SK-N-DZ (cell line): ENCODE measurements at places on chromosomes 13 and 19.
A peak's percentile ranks its signal among the peaks of the same experiment; 100 is the strongest.

DNA sequence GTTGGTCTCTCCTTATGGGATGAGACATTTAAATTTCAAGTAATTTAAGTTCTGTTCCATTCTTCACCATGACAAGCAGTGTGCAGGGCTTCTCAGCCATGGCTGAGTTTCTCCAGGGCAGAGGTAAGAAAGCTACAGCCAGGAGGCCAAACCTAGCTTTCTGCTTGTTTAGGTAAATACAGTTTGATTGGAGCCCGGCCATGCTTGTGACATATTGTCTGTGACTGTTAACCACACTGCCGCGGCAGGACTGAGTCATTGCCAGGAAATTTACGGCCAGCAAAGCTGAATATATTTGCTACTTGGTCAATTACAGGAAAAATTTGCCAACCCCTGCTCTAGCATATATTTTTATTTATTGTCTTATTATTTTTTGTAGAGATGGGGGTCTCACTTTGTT is 10.7 kb downstream of the NLRP8 start:
- DNase-seq, result no peak

DNA sequence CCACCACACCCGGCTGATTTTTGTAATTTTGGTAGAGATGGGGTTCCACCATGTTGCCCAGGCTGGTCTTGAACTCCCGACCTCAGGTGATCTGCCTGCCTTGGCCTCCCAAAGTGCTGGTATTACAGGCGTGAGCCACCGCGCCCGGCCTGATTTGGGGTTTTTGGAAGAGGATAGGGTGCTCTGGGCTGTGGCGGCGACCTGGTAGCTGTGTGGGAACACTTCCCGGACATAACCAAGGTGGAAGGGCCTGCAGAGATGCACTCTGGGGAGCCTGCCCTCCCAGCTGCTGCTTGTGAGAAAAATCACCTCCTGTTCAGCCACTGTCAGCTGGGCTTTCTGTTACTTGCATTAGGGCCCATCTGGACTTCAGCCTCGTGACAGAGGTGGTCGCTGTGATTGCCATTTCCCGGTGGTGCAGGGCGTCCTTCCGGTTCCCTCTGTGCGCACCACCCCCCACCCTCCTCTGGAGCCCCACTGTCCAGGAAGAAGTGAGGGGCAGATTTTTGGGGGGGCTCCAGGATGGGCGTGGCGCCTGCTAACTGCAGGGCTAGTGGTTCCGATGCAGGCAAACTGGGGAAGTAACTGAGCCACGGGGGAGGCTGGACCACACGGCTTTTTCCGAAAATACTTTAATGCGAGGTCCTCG is 7.5 kb downstream of the IL4I1 start:
- DNase-seq, result no peak

DNA sequence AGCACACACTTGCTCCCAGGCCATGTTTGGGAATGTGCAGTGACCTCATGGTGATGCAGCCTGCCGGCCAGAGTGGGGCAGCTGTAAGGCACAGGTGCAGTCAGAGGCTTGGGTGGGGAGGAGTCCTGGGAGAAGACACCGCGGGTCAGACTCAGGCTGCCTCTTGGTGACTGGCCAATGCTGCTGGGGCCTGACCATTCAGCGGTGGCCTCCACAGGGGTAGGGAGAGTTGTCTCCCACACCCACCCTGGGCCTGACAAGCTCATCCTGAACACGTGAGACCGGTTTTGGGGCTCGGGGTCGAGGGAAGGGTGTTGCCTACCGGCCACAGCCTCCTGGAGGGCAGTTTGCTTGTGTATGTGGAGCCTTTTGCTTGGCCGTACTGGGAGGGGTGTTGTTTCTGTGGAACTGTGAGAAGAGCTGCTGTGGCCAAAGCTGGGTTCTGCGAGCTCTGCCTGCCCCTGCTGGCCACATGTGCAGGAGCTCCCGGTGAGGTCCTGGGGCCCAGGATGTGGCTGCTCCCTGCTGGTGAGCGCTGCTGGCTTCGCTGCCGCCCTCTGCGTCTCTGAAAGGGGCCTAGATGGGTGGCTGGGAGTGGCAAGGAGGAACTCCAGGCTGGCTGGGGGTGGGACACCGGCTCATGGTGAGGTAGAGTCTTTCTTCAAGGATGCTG is 22.1 kb downstream of the UPF1 start:
- DNase-seq, result no peak

- no peak for DNase-seq
These were observed 4.9 kb upstream of the PDE4C start for GRCh38 chr19:18230941-18231734.

GRCh38 chr13:67943116-67943515 is 713.0 kb upstream of the PCDH9 start:
- no peak for DNase-seq

- DNase-seq, result no peak
These were observed 2.9 kb downstream of the KLF2 start for GRCh38 chr19:16327501-16327900.

DNA sequence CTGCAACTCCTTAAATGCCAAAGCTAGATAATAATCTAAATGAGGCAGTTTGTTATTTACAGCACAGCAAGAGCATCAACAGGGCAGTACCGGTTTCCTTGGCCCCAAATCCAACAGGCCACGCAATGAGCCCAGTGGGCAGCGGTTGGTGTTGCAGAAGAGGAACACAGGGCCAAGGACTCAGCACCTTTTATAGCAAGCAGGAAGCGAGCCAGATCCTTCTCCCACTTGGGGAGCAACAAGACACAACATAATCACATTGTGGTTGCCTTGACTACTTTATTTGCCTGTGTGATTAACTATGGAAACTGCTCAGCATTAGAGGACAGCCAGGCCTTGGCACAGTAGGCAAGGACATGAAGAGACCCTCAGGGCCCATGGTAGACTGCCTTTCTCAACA is 67.1 kb upstream of the HTR2A start:
- no peak for DNase-seq

DNA sequence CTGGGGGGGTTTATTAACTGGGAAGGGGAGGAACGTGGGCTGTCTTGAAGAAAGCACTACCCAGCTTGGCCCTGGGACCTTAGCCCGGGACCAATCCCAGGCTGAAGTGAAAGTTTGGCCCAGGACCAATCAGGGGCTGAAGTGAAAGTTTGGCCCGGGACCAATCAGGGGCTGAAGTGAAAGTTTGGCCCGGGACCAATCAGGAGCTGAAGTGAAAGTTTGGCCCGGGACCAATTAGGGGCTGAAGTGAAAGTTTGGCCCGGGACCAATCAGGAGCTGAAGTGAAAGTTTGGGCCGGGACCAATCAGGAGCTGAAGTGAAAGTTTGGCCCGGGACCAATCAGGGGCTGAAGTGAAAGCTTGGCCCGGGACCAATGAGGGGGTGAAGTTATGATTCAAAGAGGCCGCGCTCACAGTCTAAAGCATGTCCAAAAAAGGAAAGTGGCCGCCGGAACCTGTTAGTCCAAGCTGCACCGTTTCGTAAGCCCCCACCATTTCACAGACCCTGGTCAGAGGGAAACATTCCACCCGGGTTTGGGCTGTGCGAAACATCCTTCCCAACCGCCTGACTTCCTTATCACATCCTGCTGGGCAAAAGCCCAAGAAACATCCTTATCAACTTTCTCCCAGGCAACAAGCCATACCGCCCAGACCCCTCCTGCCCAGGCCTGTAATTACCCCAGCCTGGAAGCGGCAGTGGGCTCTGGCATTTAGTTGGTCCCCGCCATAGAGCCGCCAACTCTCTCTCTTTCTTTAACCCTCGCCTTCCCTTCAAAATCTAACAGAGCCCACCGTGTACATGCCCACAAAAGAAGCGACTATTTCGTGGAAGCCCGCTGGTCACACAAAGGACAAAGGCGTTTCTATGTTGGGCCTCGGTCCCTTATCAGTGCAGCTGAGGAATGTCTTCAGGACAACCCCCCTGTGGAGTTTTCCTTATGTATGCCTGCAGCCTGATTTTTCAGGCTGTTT is 1.1 kb downstream of the ZNF850 start:
- DNase-seq, result peak; percentile 73

GRCh38 chr13:50389726-50390125 is 374.5 kb downstream of the KCNRG start:
- DNase-seq, result no peak

GRCh38 chr19:15109768-15110417 is 2.7 kb downstream of the SYDE1 start:
- no peak for DNase-seq

- DNase-seq, result no peak
These were observed 19.2 kb downstream of the SIGLEC8 start for GRCh38 chr19:51439021-51439465.

- no peak for DNase-seq
These were observed 194.3 kb upstream of the SOX1 start for GRCh38 chr13:111872475-111873150.

DNA sequence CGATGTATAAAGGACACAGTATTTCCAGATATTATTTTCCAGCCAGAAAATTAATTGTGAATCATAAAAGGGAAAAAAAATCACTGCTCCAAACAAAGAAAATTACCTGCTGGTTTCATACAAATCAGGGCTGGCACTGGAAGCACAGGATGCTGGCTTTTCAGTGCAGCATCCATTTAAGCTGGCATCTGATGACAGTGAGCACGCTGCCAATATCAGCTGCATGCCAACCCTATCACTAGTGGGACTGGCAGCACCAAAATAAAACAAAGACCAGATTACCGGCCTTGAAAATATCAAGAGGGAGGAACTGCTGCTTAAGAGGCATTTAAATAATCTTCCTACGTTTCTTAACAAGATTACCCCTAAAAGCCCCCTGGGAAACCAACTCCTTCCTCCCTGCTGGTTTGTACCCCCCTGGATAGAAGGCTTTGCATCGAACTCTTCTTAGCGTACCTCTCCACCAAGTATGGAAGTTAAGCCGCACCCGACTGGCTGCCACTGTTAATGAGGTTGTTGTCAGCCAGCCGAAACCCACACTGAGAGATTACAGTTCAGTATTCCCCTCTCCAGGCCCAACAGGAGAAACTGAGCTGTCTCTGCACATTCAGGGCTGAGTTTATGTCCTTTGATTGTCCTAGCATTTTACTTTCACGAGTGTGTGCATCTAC is 257.8 kb downstream of the EFNB2 start:
- no peak for DNase-seq

DNA sequence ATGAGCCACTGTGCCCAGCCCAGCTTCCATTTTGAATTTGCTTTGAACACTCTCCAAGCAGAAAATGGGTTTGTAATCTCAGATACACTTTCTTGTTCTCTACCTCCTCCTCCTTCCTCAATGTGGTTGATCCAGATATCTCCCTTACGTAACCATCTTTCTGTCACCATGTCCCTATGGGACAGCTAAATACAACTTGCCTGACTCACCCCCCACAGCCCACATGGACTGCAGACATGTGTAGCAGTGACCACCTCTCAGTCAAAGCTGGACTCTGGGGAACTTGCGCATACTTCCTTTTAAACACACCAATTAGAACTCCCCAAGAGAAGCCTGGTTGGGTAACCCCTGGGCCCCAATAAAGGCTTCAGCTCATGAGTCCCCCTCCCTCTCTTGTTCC is 10.8 kb upstream of the ZNF799 start:
- no peak for DNase-seq

GRCh38 chr13:95494082-95494681 is 58.3 kb upstream of the CLDN10 start:
- peak; percentile 65 for DNase-seq

- no peak for DNase-seq
These were observed 36.7 kb downstream of the INTS6 start for GRCh38 chr13:51416107-51416506.

- DNase-seq, result no peak
These were observed 187.6 kb downstream of the PCDH9 start for GRCh38 chr13:67042556-67042955.

GRCh38 chr19:43446746-43447489 is 18.5 kb downstream of the LYPD3 start:
- peak; percentile 60 for DNase-seq

DNA sequence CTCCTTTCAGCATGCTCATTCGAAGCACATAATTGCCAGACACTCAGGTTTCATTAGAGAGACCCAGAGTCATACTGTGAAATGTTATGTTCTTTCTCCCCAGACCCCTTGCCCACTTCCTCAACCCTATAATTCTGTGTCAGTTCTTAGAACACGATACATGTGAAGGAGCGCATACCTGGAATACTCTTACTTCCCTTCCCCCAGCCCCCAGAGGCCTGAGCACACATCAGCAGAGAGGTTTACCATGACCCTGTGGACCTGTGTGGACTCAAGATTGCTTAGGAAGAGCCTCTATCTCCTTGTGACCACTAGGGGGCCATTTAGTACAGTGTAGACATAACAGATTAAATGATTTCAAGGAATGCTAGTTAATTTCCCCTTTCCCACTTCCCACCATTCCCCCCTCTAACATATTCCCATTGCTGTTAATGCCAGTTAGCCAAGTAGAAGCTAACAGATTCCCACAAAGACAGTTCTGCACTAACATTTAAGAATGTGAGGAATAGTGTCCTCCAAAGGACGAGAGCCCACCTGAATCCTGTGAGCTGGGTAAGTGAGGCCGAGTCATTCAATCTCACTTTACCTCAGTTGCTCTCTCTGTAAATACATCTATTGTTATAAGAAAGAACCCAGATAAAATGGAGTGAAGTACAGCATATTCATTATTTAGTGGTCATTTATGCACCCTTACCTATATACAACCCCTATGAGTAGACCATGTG is 154.2 kb upstream of the MAB21L1 start:
- peak; percentile 85 for DNase-seq

DNA sequence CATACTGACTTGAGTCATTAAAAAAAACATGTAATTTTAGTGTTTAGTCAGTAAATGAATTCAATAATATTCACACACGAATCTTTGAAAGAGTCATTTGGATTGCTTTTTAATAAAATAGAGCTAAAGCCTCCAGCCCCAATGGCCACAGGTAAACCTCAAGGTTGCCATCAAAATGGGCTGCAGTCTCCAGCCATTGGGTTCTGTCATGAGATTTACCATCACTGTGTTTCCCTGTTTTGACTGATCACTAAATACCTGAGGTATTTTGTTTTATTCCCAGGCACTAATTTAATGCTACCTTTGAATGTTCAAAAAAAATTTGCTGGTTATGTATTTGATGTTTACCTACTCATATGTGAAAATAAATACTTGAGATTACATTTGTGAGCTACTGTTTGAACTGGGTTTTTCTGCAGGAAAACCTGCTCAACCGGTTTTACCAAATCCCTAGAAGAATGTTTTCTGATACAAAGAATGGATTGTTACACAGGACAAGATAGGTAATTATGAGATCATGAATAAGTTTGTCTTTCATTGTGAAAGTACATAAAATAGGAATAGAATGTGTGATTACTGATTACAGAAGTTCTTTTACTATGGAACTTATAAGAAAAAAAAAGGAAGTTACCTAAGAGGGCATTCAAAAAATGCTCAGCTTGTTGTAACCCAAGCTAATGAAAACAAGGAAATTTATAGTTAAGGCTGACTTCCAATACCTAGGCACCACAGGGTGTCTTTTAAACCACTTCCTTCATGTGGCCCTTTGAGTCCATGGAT is 391.3 kb downstream of the EFNB2 start:
- DNase-seq, result no peak

- no peak for DNase-seq
These were observed 1145.1 kb downstream of the UQCRFS1 start for GRCh38 chr19:28067882-28068281.

DNA sequence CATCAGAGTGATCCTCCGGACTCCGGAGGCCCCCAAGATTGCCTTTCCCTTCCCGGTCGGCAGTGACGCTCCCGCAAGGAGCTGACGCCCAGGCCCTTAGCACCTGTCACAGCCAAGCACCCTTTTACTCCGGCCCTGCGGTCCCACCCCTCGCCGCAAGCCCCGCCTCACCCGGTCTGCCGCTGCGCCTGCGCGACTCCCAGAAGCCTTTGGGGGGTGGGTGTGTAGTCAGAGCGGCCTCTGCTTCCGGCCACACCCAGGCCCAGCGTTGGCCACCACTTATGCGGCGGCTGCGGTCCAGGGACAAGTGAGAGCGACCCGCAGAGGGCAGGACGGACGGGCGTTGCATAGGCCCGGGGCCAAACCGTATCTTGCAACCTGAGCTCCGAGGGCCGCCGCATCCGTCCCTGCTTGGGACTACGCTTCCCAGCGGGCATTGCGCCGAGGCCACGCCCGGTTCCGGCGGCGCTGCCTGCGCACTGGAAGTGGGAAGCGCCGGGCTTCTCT is 441 bp upstream of the ZFP28 start:
- peak; percentile 84 for DNase-seq
